ENCODE measurements at places on chromosomes 13 and 19. TPM values are rescaled to one million over a fixed set of nuclear protein-coding genes. Genes with fewer than 3 reads are reported as not detected.
A peak's percentile ranks its signal among the peaks of the same experiment; 100 is the strongest.

DNA sequence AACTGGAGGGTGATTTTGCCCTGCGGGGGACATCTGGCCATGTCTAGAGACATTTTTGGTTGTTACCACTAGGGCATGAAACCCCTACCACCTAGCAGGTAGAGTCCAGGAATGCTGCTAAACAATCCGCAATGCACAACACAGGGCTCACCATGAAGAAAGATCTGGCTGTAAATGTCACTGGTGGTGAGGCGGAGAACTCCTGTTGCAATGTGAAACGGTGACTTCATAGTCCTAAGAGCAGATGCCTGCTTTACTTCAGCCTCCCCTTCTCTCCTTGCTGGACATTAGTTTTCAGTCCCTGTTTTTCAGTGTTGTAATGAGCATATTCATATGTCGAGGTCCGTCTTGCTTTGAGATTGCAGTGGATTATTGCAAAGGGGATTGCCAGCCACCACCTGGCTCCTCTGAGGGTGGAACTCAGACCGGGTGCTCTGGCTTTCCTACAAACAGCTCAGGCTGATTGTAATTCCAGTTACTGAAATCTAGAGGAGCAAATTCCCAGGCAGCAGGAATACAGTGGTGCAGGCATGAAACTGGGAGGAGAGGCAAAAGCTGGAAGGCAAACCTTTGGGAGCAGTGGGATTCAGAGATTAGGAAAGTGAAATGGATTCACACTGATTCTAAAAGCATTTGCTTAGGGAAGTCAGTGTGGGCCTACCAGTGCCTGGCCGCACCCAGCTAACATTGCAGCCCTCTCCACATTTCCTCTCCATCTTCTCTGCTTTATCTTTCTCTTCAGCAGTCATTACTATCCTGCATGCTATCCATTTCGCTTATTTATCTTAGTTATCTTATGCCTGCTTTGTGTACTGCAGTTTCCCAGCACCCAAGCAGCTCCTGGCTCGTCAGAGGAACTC lies 76.1 kb upstream of the PCDH8 start:
- DNase-seq: no peak

Gene PRKCG
- not detected for polyA plus RNA-seq

GRCh38 chr19:32220951-32221350 lies 124.5 kb upstream of the ZNF507 start:
- DNase-seq: no peak

DNA sequence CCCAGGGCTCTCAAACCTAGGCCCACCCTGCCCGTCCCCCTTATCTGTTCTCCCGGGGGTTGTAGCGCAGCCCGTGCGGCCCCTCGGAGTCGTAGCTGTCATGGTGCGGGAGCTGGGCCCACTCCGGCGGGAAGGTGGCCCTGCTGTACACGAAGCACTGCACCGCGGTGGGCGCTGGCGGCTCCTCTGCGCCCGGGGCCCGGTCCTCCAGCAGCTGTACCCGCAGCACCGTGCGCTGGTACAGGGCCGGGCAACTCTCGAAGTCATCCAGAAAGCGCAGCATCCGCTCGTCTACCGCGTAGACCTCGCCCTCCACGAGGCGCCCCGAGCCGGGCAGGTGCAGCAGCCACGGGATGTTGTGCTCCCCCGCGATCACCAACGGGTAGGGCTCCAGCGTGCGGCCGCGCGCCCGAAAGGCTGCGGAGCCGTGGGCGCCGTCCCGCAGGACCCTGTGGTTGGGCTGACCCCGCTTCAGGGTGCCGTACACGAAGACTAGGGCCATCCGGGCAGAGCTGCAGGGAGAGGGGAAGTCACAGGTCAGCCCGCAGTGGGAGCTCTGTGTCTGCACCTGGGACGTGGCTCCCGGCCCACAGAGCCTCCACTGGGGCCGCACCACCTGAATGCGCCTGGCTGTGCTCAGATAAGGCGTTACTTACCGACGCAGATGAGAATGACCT lies 56.4 kb downstream of the GGACT start:
- no peak for DNase-seq

Gene ZNF492
- polyA plus RNA-seq: 0.38 TPM

DNA sequence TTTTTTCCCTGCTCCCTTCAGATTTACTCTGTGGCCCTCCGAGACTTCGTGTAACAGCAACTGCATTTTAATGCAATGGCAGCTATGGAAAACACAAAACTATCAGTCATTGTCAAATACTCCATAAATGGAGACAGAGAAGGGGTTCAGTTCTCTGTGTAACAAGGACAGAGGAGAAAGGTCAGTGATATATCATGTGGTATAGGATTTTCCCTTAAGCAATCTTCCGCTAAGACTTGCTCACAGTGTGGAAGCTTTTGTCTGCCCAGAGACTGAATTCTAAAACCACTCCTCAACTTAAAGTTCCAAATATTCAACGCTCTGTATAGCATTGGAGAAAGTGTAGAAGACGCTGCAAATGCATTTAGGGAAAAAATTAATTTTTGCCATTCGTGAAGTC lies 111.3 kb upstream of the EDNRB start:
- DNase-seq: no peak

- peak; percentile 38 for DNase-seq
These were observed at the start of gene KCNK6 for GRCh38 chr19:38319421-38320258. Gene KCNK6 (plus strand): TSS chr19:38319845. CDS start chr19:38319951, 106 bp downstream.

Measured in CD8-positive, alpha-beta memory T cell (primary cell).